NCI-H1092 (cell line): ENCODE measurements at places on chromosomes 7 and 10.

- DNase-seq: no peak
Measured at GRCh38 chr10:49076319-49076718, 39.0 kb downstream of the VSTM4 start.

DNA sequence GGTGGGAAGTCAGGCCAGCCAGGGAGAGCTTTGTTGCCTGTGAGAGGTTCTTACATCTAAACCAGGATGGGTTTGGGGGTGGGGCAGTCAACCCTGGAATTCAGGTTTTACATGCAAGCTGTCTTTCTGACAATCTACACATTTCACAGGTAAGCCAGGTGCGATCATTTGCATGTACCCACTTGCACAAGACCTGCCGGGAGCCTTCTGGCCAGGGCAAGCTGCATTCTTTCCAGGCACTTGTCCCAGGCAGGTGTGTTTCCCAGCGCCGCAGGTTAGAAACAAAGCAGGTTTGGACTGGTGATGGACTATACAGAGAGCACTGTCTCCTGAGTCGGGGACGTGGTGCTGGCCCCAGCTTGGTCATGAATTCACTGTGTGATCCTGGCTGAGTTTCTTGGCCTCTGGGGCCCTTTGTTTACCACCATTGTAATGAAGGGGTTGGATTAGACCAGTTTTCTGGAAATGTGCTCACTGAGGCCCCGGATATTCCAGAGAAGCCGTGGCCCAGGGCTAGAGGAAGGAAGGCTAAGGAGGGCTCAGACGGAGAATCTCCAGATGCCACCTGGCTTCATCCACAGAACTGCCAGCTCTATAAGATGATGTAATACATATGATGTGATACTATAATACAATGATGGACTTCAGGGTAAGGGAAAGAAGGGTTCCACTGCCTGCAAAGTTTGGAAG, 205.2 kb upstream of the SVIL start:
- no peak for DNase-seq

- DNase-seq: peak; percentile 77
Measured at GRCh38 chr7:122887198-122887597, 938 bp upstream of the CADPS2 start.

GRCh38 chr10:28425422-28425821, 107.5 kb upstream of the WAC start:
- no peak for DNase-seq

- DNase-seq: no peak
Measured at GRCh38 chr7:34069676-34070075, 164.3 kb downstream of the BMPER start.

DNA sequence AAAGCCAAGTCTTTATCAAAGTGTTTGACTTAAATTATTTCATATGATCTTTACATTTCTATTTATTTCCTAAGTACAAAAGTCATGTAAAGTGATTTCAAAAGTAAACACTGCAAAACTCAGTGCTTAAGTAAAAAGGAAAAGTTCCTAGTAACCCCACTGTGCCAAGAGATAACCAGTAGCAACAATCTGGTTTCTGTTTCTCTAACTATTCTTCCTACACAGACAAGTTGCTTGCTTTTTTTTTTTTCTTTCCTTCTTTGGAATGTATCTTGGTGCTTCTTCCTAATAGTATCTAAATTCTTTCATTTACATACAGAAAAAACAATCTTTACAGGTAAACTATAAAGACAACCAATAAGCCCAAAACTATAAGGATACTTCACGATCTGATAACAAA, 3.1 kb downstream of the JCAD start:
- DNase-seq: no peak
